ENCODE measurements at places on chromosomes 11 and 22.

DNA sequence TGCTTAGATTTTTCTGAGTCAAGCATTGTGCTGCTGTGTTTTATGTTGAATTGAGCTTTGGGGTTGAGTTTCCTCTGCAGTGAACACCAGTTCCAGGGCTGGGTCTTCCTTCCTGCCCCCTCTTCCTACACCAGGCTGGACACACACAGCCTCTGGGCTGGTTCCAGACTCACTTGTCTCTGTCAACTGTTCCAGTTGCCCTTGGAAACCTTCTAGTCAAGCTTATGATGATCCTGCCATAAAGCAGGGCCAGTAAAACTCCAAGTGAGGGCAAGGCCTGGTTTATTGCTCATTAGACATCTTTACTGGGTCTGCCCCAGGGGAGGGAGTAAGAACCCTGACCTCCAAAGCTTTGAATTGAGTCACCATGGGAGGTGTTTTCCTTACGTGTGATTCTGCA is 61.1 kb downstream of the KIAA1671 start:
- no peak for DNase-seq

GRCh38 chr22:17319546-17319945 is 49.7 kb upstream of the CECR2 start:
- no peak for DNase-seq

DNA sequence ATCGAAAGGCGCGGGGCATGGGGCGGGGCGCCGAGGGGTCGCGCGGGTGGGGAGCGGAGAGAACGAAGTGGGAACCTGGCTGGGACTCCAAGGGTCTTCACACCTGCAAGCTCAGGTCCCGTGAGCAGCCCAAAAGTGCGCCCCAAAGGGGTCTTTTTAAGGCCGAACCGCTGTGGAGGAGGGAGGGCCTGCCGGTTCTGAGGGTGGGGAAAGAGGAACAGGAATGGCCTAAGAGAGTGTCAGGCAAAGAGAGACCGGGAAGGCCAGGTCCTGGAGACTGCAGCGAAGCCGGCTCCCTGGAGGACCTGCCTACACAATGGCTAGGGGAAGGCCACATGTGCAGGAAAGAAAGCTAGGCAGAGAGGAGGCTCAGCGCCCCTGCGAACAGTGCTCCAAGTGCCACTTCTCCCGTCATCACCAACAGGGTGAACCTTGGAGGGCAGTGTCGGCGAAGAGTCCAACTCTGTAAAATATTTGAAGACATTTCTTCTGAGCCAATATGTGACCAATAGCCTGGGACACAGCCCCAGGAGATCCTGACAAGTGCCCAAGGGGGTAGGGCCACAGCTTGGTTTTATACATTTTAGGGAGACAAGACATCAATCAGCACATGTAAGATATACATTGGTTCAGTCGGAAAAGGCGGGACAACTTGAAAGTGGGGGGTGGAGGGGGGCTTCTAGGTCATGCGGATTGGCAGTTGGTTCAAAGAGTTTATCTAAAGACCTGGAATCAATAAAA is 710 bp upstream of the DGCR2 start:
- no peak for DNase-seq

- no peak for DNase-seq
Observed at GRCh38 chr11:37748641-37749040, 1150.6 kb upstream of the RAG2 start.

DNA sequence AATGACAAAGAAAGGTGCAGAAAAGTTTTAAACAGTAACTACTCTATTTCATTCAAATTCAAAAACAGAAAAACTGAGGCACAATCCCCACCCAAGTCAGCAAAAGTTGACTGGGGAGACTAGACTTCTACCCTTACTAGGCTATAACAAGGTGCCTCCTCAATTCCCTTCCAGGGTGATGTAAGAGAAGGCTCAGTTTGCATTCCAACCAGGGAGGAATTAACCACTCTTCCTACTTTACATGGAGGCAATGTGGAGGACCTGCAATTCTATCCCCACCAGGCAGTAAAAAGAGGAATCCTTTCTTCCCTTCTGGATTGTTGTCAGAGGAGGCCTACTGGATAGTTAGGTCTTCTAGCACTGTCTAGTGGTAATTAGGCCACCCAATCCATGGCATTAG is 26.1 kb downstream of the TYR start:
- DNase-seq: no peak

DNA sequence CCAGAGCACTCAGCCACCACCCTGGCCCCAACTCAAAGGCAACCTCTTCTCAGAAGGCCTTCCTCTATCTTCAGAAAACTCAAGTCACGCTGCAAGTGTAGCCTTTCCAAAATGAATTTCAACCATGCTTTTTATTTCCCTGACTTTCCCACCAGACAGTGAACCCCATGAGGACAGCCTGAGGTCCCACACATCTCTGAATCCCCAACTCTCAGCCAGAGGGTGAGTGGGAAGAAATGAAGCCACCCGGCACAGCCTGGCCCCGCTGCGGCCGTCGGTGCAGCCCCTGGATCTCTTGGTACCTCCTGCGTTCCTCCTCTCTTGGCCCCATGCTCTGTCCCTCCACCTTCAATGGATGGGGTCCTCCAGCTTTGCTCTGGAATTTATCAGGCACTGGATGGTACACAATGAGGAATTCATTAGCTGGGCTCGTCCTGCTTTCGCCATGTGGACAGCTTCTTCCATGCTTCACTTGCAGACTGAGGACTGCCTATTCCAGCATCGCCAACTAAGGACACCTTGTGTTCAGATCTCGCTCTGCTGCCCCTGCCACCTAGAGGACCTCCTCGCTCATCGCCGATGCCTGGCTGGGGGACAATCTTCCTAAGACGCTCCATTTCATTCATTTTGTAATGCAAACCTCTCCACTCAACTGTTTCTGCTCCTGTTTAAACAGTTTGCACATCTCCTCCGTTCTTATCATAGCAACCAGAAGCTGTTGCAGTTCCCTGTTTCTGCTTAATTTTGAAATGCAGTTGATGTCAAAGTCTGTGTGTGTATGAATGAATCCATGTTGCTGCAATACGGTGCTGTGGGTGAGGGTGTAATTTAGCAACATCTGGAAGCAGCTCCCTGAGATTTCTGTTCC is 672.1 kb downstream of the TBC1D22A start:
- DNase-seq: no peak

Data from bone marrow (tissue), 2 donors.